ENCODE measurements at places on chromosomes 5 and 9.

GRCh38 chr5:891117-891836, 1.3 kb downstream of the BRD9 start:
- peak; percentile 45 for DNase-seq

DNA sequence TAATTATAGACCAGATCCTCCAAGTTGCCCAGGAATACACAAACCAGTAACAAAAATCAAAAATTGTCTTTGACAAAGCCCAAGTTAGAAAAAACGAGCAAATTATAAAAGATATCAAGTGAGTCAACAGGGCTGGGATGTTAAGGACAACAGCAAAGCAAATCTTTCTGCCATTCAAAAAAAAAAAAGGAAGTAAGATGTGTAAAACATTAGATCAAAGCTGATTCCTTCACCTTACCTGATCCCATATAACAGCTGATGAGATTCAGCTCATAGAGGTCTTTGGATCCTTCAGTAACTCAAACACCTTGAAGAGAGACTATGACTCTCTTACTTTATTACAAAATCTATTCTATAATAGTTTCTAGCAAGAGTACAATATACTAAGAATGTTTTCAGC, 100.9 kb downstream of the STRBP start:
- DNase-seq, result no peak

GRCh38 chr9:87276851-87277261, 220.8 kb upstream of the DAPK1 start:
- no peak for DNase-seq

DNA sequence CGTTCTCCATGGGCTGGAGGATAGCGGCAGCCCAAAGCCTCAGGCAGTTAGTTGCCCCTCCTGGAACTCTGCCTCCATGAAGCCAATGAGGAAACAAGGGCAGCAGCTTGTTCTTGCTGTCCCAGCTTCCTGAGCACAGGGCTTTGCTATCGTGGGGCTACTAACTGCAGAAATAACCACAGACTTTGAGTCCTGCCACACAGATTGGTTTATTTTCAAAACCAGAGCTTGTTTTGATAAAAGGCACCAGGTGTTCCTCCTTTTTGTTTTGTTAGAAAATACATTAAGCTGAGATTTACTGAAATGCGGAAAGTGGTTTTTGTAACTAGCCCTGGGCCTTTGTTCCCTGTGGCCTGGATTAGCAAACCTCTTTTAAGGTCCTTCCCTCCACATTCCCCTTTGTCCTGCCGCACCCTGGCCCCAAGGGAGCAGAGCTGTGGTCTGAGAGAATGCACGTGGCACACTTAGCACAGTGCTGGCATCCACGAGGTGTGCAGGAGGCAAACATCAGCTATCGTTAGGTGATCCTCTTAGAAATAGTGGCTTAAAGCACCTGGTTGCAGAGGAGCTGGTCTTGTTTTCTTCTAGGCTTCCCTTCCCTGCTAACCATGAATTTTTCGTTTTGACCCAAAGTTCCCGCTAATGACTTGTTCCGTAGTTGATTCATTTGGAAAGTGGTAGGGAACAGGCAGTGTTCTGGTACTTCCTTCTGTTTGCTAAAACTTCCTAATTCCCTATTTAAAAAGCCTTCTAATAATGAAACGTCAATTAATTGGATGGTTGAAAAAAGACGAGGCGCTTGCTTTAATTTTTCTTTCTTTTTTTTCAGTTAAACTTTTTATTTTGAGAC, 21.5 kb downstream of the MVB12B start:
- DNase-seq, result no peak

DNA sequence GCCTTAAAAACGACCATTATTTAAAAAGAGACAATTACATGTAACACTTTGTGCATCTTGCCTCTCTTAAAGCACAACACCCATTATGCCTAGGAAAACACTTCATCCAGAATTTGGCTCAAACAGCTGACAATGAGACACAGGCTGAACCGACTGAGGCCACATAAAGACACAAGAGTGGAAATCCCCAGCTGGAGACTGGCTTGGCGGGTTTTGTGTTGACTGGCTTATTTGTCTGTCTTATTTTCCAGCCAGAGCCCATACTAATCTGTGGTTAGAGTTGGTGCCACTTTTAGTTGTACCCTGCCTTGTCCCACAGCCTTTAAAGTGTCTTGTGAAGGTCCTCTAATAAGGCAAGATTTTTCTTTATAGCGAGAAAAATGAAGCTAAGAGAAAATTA, 21.2 kb downstream of the TRIM14 start:
- DNase-seq, result no peak

DNA sequence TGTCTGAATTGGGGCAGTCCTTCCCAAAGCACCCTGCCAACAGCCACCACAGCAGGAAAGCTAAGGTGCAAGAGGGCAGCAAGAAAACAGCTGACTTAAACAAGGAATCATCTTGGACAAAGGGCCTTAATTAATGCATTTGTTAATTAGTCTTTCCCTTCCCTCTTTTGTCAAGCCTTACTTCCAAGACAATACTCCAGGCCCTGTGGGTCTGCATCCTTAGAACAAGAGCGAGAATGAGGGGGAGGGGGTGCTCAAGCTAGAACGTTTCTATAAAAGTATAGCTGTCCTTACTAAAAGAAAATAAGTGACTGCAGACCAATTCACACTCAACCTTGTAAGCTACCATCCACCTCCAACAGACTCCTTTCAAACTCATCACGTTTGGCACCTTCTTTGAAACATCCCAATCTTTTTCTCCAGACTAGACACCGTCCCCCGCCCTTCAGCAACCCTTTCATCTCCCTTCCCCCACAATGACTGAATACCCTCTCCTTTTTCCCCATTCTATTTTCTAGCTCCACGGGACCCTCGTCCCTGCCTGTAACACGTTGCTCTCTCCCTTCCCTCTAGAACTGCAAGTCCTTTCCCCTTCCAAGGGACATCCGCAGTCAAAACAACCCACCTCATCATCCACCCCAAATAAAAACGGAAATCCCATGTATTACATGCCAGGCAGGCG, 85.7 kb upstream of the RNF38 start:
- peak; percentile 27 for DNase-seq

DNA sequence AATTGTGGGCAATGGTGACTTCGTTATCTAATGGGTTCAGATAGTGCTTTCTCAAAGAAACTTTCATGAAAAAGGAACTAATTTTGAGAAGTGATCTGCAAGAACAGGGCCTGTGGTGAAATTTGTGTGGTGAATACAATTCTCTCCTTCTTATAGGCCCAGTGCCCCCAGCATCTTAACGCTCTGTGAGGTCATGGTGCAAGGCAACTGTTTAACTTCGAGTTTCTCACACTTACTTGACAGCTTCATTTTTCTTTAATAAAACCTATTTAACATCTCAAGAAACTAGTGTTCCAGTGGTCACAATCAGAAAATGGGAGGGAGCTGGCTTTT, 69.2 kb downstream of the FAM114A2 start:
- peak; percentile 24 for DNase-seq

DNA sequence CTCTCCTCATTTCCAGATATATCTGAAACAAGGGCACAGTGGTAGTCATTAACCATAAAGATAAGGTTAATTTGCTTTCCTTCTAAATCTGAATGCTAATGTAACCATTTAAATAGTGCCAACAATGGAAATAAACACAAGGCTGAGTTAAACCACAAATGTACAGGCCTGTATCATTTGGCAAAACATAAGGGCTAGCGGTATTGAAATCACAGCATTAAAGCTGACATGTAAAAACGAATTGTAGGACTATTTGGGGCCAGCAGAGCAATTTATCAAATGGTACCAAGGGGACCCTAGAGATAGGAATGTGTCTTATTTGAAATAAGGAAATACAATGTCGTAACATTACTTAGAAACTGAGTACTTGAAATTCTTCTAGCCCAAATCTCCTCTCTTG, 247.5 kb upstream of the RPS23 start:
- no peak for DNase-seq

DNA sequence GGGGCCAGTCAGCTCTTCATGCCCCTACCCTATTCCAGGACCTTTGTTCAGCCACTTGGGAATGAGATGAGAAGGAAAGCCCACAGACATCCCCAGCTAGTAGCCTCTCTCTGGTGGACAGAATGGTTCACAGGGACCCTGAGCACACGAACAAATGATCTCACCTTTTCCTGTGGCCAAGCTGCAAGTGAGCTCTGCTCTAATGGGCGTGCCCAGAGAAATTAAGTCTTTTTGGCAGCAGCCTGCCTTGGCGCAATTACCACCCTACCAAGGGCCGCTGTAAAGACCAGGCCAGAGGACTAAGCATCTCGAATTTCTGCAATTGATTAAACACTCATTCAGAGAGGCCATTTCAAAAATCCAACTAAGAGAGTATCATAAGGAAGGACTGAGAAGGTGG, 56.0 kb downstream of the WHRN start:
- no peak for DNase-seq

DNA sequence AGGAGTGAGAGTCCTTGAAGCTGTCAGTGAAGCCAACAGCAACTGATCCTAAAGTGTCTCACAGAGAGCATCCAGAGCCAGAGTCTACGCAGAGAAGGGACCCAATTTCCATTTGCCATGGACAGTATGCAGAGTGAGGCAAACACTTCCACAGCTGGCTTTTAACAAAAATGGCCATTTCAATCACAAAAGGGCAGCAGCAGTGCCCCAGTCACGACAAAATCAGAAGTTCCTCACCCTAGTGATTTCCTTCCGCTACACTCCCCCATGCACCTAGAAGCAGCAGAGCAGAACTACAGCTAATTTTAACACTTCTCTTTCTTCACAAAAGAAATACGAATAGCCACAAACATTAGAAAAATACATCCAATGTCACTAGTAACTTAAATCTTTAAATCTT, 27.9 kb downstream of the FBXW11 start:
- DNase-seq, result no peak

DNA sequence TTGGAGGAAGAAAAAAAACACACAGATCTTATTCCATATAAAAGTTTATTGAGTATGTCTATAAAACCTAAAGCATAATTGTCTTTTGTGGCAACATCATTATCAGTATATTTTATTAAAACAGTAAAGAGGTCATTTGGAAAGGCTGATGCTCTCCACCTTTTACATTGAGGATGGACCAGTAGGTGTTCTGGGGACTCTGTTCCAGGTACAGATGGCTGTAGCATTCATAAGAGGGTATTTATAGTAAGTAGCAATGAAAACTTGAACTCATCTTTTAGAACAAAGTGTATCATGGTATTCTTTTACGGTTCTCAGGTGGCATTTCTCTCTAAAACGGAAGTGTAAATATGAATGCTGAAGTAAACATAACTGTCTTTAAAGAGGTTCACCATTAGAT, 1.8 kb downstream of the GABRA6 start:
- no peak for DNase-seq

GRCh38 chr9:128355451-128355850, 15.1 kb downstream of the SLC27A4 start:
- no peak for DNase-seq

GRCh38 chr5:132183723-132184122, 43.9 kb downstream of the P4HA2 start:
- DNase-seq, result peak; percentile 41

GRCh38 chr5:158255609-158256008, 396.7 kb upstream of the CLINT1 start:
- DNase-seq, result no peak

DNA sequence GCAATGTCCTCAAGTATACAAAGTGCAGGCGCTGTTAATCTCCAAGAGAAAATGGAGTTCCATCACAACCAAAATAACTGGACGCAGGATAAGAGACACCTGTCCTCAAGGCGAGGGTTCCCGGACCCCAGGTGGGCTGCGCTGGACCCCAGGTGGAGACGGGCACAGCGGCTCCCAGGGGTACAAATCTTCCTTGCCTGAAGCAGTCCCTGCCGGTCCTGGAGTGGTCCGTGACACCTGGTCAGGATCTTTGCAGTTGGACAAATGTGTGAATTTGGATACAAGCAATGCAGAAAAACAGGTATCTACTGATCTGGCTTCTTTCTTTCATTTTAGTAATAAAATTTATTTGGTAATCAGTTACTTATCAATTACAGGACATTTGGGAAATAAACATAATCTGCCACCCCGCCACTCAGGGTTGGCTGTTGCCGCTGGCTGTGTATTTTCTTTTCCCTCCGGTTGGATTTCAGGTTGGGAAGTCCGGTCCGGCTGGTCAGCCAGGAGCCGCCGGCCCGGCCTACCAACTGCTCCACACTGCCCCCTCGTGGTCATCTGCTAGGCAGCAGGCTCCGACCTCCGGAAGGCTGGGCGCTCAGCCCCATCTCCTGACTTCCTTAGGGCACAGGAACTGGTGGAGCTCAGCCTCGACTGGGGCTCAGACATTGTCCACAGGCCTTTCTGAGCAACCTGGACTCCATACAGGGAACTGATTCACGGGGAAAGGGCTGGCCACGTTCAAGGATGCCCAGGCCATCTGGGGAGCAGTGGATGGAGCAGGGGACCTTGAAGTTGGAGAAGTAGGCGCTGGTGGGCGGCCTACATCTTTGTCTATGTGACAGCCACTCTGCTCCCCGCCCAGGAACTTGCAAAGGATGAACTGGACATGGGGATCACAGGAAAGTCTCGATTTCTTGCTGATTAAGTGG, 43.4 kb downstream of the NXNL2 start:
- peak; percentile 73 for DNase-seq

DNA sequence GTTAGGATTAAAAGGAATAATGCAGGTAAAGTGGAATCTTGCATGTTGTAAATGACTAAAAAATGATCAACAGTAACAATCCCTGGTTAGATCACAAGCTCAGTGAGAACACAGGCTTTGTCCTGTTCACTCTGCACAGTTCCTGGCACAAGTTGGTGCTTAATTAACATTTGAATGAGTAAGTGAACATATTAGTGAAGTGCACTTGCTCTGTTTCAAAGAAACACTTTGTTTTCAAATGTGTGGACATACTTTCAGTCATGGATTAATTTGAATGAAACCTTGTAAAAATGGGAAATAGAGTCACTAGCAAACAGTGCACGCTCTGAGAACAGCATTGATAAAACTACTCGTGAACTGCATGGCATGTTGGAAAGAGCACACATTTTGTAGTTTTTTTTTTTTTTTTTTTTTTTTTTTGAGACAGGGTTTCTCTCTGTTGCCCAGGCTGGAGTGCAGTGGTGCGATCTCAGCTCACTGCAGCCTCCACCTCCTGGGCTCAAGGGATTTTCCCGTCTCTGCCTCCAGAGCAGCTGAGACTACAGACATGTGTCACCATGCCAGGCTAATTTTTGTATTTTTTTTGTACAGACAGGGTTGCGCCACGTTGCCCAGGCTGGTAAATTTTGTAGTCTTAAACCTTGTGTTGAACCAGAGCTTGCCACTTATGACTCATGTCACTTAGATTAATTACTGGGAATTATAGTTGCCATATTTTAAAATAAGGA, 159.9 kb downstream of the LURAP1L start:
- no peak for DNase-seq

- DNase-seq, result no peak
These were observed 1.5 kb upstream of the STOM start for GRCh38 chr9:121371495-121372061.

DNA sequence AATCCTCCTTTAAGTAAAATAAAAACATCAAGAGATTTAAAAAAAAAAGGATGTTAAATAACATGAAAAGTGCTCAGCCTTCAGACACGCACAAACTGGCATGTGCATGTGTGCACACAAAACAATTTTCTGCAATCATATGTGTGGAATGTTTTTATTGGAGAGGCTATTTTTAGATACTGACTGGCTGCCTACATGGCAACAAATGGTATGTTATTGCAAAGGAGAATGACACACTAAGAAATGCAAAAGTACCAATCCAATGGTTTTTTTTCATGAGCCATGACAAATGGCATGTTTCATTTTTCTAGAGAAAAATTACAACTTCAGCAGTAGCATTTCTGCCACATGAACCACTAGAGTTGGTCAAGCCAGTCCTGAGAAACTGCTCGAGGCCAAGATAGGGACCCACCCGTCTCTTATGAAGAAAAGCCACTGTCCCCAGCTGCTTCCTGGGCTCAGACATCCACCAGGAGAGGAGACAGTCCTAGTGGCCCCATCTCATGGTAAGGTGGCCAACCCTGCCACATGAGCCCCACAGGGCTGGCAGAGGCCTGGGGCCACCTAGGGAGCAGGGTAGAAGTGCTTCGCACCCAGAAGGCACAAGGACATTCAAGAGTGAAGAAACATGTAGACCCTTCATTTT, 116.4 kb downstream of the MYO10 start:
- DNase-seq, result no peak

All from NB4 (cell line).